ENCODE measurements at places on chromosomes 4 and X. TPM values are rescaled to one million over a fixed set of nuclear protein-coding genes. Genes with fewer than 3 reads are reported as not detected.

- DNase-seq, result no peak
Measured at GRCh38 chrX:109872021-109872732, 130.7 kb upstream of the TMEM164 start.

DNA sequence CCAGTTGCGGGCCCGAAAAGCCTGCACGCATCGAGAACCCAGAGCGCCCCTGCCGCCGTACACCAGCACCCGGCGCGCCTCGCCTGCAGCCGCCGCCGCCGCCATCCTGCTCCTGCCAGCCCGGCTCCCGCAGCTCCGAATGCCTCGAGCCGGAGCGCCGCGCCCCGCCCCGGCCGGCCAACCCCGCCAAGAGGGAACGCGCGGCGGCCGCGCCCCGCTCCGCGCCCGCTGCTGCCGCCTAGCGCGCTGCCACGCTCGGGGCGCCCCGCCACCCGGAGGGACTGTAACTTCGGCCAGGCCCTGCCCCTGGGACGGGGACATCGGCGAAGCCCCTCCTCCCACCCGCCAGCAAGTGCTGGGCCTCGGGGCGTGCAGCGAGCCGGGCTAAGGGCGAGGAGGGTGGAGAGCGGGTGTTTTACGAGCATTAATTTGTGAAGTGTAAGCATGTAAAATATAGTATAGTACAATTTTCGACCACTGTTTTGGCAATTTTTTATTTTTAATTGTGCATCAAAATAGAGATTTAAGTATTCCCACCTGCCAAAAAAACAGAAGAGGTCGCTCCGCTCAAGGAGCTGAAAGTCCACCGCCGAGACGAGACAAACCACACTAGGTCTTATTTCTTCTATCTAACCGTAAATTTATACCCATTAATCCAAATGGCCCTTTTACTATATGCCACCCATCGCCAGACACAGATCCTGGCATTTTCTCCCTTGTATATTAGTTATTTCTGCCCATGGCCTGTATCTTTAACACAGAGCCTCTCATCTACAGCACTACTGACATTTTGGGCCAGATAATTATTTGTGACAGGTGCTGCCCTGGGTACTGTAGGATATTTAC is at the start of gene QDPR:
Gene QDPR (minus strand): TSS at position 141 of the 846 bp plus-strand sequence. CDS start 36 bp downstream, at position 105.
- peak; percentile 65 for DNase-seq

- no peak for DNase-seq
Measured at GRCh38 chr4:83767067-83767466, 231.2 kb downstream of the GPAT3 start.

DNA sequence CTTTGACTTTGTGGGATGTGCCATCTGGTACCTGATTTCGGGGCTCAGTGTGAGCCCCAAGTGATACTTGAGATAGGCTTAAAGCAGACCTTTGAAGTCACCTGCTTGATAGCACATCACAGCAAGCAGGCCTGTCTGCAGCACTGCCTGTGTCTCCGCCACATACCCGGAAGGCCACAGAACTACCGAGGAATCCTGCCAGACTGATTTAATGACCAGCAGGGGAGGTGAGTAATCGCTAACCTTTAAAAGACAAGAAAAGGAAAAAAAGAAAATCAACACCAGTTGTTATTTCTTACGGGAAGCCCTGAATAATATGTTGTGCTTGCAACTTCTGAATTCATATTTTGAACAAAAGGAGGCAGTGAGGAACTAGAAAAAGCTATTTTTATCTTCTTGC is 6.8 kb downstream of the PTCHD1 start:
- DNase-seq, result no peak

DNA sequence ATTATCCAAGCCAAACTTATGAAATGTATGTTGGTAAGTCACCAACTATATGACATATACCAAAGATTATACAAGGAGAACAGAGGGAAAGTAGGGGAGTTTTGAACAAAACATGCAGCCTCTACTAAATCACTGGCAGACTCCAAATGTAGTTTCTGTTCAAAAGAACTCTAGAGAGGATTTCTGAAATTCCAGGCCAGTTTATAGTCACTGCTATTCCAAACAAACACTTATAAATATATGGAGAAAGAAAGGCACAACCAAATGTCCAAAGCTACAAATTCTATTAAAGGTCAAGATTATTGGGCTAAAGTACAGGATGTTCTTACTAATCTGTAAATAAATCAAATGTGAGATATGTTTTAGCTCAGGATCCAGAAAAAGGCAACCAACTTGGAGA is 2.7 kb upstream of the LRCH2 start:
- no peak for DNase-seq

DNA sequence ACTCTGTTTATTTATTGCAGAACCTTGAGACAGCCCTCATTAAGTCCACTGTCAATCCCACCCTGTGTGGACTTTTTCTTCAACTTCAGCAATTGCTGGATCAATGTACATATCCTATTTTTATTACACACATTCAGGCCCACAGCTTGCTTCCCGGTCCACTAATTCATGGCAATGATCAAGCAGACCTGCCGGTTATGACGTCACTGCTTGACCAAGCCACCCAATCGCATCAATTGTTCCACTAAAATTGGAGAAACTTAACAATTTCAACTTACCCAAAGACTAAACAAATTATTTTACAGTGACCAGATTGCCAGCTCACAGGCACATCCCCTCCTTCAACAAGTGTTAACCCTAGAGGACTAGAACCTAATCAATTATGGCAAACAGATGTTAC is 240.4 kb upstream of the MAGEB18 start:
- DNase-seq, result no peak

ATP2B3 gene
- total RNA-seq, result not detected

FABP2 gene
- not detected for total RNA-seq
